Activated naive CD4-positive, alpha-beta T cell treated with anti-CD3 and anti-CD28 coated beads, Interleukin-2, amount 50 U/mL, for 72 hours (primary cell): ENCODE measurements at places on chromosomes 7 and 10. TPM values are rescaled to one million over a fixed set of nuclear protein-coding genes. Genes with fewer than 3 reads are reported as not detected.

DNA sequence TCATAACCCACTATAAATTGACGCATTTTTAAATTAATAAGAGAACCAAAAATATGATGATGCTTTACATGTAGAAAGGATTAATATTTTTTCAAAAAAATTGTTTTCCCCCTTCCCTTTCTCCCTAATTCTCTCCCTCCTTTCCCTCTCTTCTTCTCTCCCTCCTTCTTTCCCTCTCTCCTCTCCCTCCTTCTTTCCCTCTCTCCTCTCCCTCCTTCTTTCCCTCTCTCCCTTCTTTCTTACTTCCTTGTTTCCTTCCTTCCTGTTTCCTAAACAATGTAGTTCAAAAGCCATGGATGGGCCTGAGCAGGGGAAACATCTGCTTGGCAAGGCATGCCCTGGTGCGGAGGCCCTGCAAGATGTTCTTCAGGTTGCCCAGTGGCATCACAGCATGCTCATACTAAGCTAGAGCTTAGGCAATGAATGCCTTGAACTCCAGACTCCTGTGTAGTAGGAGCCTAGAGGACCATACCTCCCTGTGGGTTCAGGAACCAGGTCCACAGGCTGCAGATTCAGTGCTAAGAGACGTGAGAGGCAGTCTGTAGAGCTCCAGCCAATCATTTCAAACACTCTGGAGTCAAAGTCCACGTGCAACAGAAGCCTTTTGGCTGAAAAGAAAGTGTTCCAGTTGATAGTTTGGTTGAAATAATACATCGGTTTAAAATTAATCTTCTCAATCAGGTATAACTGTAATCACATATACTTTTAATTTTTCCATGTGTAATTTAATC is 20.1 kb upstream of the MRPS17 start:
- no peak for DNase-seq

DNA sequence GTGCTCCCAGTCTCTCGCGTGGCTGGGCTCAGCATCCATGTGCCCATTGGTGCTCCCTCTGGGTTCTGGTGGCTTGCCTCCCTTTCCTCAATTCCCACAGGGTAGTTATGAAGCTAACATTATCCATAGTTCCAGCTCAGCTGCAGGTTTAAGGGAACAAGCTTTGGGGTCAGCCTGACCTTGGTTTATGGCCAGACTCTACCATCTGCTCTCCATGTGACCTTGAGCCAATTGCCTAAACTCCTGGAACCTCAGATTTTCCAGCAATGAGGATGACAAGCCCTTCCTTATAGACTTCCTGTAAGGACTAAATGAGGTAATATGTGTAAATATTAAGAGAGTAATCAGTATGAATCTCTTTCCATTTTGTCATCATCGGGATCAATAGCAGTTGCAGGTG is 10.1 kb upstream of the SLC29A3 start:
- no peak for DNase-seq

- DNase-seq = no peak
Observed at GRCh38 chr10:120490288-120490687, 33.3 kb downstream of the PLPP4 start.

DNA sequence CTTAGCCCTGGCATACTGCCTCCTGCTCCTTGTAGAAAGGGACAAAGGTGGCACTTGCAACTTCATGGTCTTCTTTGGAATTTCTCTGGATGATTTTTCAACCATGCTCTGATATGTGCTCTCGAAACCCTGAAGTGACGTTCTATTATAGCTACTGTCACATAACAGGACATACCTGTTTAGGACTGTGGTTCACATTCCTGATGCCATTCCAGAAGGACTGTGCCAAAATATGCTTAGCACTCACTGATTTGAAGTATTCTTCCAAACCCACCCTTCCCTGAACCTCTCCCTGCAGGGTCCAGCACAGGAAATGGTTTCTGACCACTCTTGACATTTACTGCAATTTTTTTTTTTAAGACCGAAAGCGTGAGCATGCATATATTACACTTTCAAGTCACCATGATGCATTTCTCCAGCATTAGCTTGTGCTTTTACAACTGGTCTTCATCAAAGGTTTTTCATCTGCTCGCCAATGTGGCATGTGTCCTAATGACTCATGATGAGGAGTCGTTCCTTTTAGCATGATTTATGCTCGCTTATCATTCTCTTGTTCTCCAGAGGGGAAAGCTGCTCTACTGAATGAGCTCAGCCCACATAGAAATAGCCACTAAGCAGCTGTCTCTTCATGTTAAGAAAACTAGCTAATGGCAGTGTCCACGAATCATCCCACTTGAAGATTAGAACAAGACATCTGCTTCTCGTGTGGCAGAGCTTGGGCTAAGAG is 135.2 kb downstream of the ADAM12 start:
- no peak for DNase-seq

- DNase-seq = no peak
Observed at GRCh38 chr10:132321726-132322125, 10.3 kb upstream of the LRRC27 start.

DNA sequence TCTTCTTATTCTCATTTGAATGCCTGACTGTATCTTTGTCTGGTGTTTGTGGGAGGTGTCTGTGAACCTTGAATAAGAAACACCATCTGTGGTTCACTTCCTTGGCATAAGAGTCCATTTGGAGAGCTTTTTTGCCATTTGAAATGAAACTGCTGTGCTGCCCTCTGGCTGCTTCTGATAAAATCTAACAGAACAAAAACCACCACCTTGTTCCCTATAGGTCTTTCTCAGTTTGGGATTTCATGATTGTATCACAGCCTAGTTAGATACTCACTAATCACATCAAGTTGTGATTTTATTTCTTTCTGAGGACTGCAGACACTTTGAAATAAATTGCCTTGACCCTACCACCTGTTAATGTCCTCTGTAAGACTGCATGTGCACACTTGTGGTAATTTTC is 102.7 kb upstream of the FAM13C start:
- DNase-seq = no peak

DNA sequence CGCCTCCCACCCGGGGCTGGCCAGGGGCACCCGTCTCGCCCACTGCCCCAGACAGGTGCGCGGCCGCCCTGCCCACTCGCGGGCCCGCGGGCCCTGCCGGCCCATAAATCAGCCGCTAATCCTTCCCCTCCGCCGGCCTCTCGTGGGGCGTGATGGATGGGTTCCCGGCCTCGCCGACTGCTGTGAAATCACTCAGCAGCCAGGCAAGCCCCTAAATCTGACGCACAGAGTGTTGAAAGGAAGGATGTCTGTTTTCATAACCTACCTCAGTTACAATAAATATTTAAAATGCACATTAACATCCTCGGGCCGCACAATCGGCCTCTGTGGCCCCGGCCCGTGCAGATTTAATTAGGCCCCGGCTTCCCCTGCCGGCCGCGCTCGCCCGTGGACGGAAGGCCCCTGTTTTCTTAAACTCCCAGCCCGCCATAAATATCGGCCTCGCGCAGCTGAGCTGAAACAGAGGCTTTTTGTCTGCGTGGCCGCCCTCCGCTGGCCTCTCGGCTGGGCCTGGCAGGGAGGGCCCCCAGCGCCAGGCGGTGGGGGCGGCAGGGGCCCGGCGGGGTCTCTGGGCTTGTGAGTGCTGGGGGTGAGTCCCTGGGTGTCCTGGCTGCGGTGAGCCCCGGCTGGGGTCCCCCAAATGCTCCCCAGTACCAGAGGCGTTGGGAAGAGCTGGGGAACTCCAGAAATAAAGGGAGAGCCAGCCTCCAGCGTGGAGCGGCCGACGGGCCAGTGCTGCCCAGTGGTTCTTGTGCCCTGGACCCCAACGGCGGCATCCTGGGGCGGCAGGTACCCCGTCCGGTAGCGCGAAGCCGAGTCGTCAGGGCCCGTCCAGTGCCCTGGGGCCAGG is 90.7 kb downstream of the UNCX start:
- DNase-seq = no peak

- DNase-seq = no peak
Observed at GRCh38 chr10:106973288-106973687, 191.2 kb downstream of the SORCS1 start.

GRCh38 chr7:1444214-1444924 is 14.9 kb downstream of the MICALL2 start:
- no peak for DNase-seq

GRCh38 chr10:104059364-104059763 is 26.3 kb downstream of the COL17A1 start:
- no peak for DNase-seq

- DNase-seq = no peak
Observed at GRCh38 chr7:109997837-109998236, 1093.1 kb upstream of the LRRN3 start.

- no peak for DNase-seq
Observed at GRCh38 chr10:80526218-80526617, 11.5 kb upstream of the SH2D4B start.

GRCh38 chr7:21948887-21949540 is 3.3 kb upstream of the CDCA7L start:
- no peak for DNase-seq

DNA sequence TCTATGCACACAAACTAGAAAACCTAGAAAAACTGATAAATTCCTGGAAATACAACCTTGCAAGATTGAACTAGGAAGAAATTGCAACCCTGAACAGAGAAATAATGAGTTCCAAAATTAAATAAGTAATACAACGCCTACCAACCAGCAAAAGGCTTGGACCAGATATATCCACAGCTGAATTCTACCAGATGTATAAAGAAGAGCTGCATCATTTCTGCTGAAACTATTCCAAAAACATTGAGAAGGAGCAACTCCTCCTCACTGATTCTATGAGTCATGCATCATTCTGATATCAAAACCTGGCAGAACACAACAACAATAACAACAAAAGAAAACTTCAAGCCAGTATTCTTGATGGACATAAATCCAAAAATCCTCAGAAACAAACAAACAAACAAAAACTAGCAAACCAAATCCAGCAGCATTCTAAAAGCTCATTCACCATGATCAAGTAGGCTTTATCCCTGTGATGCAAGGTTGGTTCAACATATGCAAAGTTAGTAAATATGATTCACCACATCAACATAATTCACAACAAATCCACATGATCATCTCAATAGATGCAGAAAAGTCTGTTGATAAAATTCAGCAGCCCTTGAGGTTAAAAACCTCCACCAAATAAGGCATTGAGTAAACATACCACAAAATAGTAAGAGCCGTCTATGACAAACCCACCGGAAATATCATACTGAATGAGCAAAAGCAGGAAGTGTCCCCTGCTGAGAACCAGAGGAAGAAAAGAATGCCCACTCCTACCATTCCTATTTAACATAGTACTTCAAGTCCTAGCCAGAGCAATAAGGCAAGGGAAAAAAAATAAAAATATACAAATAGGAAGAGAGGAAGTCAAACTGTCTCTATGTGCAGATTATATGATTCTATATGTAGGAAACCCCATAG is 98.2 kb downstream of the PCDH15 start:
- DNase-seq = no peak

DNA sequence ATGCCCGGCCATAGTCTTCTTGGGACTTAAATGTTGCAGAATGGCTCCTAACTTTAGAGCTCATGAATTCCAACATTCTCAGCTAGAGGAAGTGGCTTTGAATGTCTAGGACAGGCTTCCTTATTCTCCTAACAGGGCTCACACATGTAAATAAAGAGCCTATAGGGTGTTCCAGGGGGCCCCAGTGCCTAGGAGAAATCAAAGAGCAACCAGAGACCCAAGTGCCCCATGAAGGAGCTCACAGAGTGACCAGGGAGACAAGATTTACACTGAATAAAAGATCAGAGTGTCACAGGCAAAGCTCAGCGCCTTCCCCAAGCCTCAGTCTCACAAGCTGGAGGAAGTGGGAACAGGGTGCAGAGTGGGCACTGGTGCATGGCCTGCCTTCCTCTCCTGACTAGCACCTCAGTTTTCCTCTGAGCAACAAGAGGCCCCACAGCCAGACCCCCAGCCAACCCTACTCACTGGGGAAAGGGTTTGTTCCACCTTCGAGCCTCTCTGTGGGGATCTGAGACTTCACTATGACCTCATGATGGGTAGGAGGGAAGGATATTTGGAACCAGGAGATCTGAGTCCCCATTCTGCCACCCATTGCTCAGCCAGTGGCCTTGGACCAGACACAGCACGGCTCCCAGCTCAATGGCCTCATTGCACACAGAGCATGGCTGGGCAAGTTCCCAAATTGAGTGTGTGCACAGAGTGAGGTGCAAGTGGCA is 16.0 kb downstream of the TMEM273 start:
- no peak for DNase-seq

DNA sequence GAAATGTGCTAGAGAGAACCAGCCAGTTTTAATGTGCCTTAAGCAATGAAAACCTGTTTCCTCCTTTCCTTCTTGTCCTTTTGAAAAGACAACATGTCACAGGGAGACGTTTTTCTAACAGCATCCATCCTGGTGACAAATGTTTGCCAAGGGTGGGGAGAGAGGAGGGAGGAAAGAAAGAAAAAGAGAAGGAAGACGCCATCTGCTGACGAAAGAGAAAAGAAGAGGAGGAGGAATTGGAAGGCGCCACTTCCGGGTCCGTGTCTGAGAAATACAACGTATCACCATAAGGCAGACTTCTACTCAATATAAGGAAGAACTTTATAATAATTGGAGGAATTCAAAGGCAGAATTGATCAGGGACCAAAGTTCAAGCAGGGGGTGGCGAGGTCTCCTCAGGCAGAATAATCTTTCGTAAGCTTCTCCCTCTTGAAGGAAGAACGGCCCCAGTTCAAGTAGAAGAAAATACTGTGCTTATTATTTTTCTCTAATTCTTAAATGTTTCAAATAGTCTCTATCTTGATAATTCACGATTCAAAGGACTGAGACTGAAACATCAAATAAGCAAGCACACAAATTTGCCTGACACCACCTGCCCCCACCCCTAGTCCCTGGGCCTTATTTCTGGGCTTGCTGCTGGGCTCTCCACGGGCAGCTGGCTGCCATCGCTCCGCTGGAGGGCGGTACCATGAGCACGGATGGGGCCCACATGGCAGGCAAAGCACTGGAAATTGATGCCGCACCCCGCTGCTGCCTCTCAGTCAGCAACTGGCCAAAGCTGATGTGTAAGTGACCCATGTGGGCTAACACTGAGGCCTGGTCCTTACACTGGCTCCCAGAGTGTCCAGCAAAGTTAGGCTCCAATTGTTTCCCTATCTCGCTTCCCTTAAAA is 273.7 kb upstream of the KLF14 start:
- DNase-seq = no peak

- no peak for DNase-seq
Observed at GRCh38 chr10:57968328-57969016, 299.2 kb downstream of the IPMK start.

DNA sequence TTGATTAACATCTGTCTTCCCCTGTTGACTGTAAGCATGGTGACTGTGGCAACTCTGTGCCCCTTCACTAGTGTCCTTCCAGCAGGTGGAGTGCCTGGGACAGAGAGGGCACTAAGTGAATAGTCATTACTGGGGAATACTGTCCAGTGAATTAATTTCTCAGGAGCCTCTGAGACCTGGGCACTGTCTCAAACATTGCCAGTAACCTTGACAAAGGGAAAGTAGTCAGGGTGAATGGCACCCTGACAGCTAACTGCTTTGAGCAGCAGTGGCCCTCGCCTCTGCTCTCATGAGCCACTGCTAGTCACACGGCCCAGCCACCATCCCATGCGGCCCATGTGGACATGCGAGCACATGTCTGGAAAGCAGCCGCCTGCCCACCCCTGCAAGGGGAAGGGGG is 13.1 kb upstream of the GRB10 start:
- no peak for DNase-seq

The TAS2R4 gene
- total RNA-seq = 1.0 TPM

The CCDC7 gene
- 7.1 TPM for total RNA-seq

The STRIP2 gene
- total RNA-seq = 49.2 TPM

The SFXN4 gene
- 40.2 TPM for total RNA-seq

The CPN1 gene
- total RNA-seq = not detected

The SPDYE2 gene
- not detected for total RNA-seq
